ENCODE measurements at places on chromosomes 11 and 22.
A peak's percentile ranks its signal among the peaks of the same experiment; 100 is the strongest.

- no peak for DNase-seq
Measured at GRCh38 chr22:30985561-30986208, 16.6 kb downstream of the TUG1 start.

- DNase-seq: no peak
Measured at GRCh38 chr11:32186118-32186517, 95.2 kb downstream of the RCN1 start.

- no peak for DNase-seq
Measured at GRCh38 chr11:118214210-118214914, 10.4 kb downstream of the JAML start.

DNA sequence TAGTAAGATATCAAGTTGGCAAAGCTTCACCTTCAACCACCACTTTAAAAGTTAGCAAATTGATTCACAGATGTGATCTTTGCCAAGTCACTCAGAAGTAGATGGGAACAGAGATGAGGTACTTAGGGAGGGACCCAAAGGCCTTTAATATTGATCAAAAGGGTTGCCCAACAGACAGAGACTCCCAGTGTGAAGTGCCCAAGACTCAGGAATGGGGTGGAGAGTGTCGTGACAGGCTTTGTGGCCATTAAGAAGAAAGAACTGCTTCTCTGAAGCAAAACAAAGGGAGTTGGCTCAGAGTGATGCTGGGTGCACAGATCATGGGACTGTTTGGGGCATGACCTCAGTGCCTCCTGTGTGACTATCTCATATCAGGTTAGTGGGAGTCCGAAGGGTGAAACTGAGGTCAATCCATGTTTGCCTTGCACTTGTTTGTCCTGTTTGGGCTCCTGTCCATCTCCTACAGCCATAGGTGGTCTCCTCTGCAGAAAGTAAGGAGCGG lies 132.3 kb downstream of the APIP start:
- no peak for DNase-seq

DNA sequence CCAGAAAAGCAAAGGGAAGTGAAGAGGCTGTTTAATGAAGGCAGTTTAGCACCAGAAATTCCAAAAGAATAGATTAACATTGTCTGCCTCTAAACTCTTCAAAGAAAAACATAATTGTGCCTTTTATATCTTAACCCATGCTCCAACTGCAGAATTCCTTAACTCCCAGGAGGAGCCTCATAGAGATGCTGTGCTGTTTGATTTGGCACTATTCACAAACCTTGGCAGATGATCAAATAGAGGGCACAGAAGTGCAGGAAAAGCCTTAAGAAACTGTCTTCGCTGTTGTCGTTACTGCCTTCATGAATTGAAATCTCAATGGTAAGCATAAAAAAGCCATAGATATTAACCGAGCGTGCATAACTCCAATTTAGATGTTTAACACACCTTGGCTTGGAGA lies 124.1 kb upstream of the MPPED2 start:
- no peak for DNase-seq

- no peak for DNase-seq
Measured at GRCh38 chr11:38191101-38191500, 1593.1 kb upstream of the RAG2 start.

GRCh38 chr22:27097933-27098332 lies 440.5 kb downstream of the MIAT start:
- DNase-seq: no peak

DNA sequence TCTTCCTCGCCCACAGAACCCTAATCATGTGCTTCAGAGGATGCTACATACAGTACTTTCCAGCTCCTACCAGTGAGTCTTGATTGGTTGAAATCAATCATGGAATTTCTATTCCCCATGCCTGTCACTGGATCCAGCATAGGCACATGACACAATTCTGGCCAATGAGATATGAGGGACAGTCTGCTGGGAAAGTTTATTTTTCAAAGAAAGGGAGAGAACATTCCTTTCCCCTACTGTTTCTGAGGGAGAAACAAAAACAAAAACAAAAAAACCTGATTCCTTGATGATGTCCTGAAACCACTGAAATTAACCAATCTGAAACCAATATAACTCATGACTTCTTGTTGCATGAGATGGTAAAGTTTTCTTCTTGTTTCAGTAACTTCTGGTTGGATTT lies 3.3 kb upstream of the RCN1 start:
- no peak for DNase-seq

- DNase-seq: no peak
Measured at GRCh38 chr11:12075822-12076821, 34.3 kb upstream of the MICAL2 start.

- no peak for DNase-seq
Measured at GRCh38 chr11:77117492-77117891, 10.6 kb upstream of the MYO7A start.

DNA sequence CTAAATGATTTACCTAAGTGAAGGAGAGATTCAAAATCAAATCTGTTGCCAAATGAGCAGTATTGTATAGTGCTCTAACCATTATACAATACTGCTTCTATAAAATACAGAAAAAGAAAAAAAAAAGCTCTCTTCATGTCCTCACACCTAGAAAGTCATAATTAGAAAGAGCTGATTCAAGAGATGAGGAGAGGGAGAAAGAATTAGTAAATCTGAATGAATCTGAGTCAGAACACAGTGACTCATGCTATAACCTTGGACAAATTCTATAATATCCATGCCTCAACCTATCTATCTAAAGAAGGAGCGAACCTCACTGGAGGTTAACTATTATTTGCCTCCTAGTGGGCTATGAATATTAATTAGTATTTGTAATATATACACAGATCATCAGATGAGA lies 29.4 kb downstream of the AMBRA1 start:
- no peak for DNase-seq

DNA sequence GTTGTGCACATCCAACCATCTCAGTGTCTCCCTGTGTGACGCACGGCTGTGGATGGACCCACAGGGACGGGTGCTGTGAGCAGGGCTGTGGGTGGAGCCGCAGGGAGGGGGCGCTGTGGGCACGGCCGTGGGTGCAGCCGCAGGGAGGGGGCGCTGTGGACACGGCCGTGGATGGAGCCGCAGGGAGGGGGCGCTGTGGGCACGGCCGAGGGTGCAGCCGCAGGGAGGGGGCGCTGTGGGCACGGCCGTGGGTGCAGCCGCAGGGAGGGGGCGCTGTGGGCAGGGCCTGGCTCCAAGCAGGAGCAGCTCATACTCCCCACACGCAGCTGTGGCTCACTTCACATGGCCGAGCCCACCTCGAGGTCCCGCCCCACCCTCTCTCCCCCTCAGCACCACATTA lies 6.0 kb upstream of the MAPK11 start:
- DNase-seq: peak; percentile 51

GRCh38 chr11:71173709-71174108 lies 78.7 kb downstream of the SHANK2 start:
- DNase-seq: no peak

Data from effector memory CD4-positive, alpha-beta T cell (primary cell).